ENCODE measurements at places on chromosomes 5 and 9. TPM values are rescaled to one million over a fixed set of nuclear protein-coding genes. Genes with fewer than 3 reads are reported as not detected.

- DNase-seq = no peak
Observed at GRCh38 chr9:68750786-68751185, 45.7 kb downstream of the PIP5K1B start.

The UGCG gene
- 31.0 TPM for polyA plus RNA-seq

- DNase-seq = peak; percentile 73
Observed at GRCh38 chr5:76556511-76557221, 66.5 kb downstream of the F2RL2 start.

GRCh38 chr5:156956321-156956720 is 6.7 kb downstream of the TIMD4 start:
- no peak for DNase-seq

- DNase-seq = no peak
Observed at GRCh38 chr5:112958093-112959088, 18.2 kb upstream of the DCP2 start.

DNA sequence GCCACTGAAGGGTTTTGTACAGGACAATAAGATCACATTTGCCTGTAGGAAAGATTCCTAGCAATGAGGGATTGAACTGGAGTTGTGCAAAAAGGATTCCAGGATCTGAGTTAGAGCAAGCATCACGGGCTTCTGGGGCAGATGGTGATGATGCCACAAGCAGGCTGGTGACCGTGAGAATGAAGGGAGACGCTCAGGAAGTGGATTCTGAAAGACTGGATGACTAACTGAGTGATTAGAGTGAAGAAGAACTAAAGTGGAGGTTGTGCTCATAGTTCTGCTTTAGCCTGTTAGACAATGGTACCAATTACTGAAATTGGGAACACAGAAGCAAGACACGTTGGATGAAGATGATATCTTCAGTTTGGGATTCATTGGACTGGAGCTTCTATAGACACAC is 168.2 kb downstream of the CD180 start:
- no peak for DNase-seq

The CEP120 gene
- 28.5 TPM for polyA plus RNA-seq

DNA sequence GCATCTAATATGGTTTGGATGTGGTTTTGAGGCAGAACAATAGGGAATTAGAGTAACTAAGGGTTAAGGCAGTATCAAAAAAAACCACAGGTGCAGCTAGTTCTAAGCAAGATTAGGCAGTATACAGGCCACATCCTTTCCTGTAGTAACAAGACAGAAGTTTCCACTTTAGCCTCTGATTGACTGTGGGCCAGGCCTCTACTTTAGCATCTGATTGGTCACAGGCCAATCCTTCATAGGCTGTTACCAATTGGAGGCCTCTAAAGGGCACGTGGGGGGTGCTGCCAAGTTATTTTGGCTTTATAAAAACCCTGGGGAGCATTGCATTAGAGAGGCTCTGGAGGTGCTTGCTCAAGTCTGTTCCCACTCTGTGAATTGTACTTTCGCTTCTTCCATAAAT is 144.1 kb upstream of the ST8SIA4 start:
- DNase-seq = no peak

- no peak for DNase-seq
Observed at GRCh38 chr9:80632041-80632440, 1057.3 kb downstream of the TLE1 start.

The MARCHF3 gene
- 63.4 TPM for polyA plus RNA-seq

The GNA14 gene
- not detected for polyA plus RNA-seq

The DAB2 gene
- 2.0 TPM for polyA plus RNA-seq

GRCh38 chr9:121779381-121780117 is 128.1 kb downstream of the DAB2IP start:
- no peak for DNase-seq

GRCh38 chr5:85841653-85842052 is 776.1 kb upstream of the COX7C start:
- no peak for DNase-seq

The DNAJB5 gene
- polyA plus RNA-seq = 0.92 TPM

The STKLD1 gene
- not detected for polyA plus RNA-seq

The PROB1 gene
- polyA plus RNA-seq = 2.0 TPM

The LCN9 gene
- not detected for polyA plus RNA-seq

DNA sequence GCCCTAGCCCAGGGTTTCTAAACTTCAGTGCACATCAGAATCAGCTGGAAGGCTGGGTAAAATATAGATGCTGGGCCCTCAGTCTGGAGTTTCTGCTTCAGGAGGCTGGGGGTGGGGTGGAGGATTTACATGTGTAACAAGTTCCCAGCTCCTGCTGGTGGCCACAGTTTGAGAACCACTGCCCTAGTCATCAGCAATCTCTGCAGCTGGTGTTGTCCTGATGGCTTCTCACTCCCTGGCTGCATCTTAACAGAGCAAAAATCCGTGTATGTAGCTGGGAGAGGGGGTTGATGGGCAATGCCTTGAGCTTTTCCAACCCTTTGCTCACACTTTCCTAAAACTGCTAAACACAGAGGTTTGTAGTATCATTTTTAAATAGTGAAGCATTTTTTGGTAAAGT is 186.0 kb upstream of the KLF9 start:
- DNase-seq = no peak

DNA sequence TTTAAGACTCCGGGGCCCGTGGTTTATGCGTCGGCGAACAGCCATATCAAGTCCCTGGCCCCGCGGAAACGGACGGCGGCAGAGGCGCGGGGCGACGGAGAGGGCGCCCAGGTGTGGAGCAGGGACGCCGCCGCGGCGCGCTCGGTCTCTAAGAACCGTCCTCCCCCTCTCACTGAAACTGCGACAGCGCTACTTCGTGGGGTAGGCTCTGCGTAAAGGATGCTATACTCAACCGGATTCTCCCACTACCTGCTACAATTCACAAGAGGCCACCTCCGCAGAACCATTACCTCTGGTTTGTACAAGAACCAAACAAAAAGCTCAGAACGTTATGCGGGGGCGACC is 404 bp downstream of the MRNIP start:
- DNase-seq = peak; percentile 52

The DMGDH gene
- polyA plus RNA-seq = 0.20 TPM

The ROR2 gene
- polyA plus RNA-seq = not detected

DNA sequence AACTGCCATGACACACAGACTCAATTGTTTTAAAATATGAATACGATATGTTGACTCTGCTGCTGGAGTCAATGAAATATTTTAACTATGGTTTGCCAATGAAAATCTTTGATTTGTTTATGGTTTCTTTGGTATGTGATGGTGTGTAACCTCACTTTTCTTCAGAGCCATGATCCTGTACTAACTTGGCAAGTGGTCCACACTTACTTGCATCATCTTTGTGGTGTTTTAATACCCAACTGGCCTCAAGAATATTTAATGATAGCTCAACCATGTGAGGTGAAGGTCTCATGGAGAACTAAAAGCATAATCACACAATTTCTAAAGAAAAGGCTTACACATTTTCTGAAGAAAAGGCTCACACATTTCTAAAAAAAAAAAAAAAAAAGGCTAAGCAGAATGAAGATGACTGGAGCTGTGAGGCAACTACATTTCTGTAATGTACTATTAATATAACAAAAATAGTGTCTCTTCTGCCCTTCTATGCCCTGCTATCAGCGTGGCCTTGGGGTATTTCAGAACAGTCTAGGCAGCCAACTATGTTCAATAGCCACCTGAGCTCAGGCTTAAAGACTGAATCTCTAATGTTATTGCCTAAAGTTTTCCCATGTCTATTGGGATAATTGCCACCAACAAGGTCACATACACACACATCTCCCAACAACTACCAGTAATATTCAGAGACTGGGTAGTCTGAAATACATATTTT is 395.0 kb downstream of the MLLT3 start:
- DNase-seq = no peak

- DNase-seq = no peak
Observed at GRCh38 chr9:122403381-122404000, 32.7 kb downstream of the PTGS1 start.

DNA sequence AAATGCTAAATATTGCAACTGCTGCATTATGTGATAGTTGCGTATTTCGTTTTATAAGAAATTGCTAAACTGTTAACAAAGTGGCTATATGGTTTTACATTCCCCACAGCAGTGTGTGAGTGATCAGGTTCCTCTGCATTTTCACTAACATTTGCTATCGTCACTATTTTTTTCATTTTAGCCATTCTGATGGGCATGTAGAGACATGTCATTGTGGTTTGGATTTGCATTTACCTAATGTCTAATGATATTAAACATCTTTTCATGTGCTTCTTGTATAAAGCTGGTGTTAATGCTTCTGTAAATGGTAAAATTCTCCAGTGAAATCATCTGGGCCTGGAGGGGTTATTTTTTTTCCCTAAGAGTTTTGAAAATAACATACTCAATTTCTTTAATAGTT is 61.6 kb downstream of the ERCC6L2 start:
- DNase-seq = no peak

DNA sequence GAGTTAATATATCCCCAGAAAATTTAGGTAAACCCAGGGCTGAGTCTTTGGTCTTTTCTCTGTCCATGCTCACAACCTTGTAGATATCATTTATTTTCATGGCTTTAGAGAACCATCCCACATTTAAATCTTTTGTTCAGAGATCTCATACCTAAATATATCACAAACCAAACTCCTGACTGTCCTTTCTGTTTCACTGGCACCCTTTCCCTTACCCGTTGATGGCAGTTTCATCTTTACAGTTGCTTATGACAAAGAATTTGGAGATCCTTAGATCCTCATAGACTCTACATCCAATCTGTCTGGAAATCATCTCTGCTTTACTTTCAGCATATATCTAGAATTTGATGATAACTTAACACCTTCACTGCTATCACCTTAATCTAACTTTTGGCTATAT is 19.2 kb downstream of the RNF180 start:
- DNase-seq = no peak

The NRARP gene
- not detected for polyA plus RNA-seq

The CRB2 gene
- polyA plus RNA-seq = not detected

The MED22 gene
- 28.7 TPM for polyA plus RNA-seq

The ASPN gene
- polyA plus RNA-seq = not detected

DNA sequence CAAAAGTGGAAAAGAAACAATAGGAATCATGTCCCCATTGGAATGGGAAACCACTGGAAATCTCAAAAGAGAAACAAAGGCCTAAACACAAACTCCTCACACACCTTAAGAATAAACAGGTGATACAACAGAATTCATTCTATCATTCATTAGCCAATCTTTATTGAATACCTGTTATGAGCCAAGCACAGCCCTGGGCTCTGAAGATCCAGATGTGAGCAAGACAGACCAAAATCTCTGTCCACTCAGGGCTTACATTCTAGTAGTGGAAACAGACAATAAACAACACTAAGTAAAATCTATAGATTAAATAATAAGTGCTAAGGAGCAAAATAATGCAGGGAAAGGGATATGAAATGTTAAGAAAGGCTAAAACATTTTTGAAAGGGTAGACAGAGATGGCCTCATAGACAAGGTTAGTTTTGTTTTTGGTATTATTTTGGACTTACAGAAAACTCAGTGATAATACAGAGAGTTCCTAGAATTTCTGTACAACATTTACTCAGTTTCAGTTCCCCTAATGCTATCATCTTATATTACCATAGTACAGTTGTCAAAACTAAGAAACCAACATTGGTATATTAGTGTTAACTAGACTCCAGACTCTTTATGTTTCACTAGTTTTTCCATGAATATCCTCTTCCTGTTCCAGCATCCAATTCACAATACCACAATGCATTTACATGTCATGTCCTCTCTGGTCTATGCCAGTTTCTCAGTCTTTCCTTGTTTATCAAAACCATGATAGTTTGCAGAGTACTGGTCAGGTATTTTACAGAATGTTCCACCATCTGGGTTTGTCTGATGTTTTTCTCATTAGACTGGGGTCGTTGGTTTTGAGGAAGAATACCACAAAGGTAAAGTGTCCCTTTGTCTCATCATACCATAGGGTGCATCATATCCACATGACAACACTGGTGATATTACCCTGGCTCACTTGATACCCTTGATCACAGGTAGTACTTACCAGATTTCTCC is 103.7 kb downstream of the SIL1 start:
- DNase-seq = peak; percentile 36

- peak; percentile 54 for DNase-seq
Observed at GRCh38 chr5:68435611-68436010, 220.1 kb downstream of the PIK3R1 start.

DNA sequence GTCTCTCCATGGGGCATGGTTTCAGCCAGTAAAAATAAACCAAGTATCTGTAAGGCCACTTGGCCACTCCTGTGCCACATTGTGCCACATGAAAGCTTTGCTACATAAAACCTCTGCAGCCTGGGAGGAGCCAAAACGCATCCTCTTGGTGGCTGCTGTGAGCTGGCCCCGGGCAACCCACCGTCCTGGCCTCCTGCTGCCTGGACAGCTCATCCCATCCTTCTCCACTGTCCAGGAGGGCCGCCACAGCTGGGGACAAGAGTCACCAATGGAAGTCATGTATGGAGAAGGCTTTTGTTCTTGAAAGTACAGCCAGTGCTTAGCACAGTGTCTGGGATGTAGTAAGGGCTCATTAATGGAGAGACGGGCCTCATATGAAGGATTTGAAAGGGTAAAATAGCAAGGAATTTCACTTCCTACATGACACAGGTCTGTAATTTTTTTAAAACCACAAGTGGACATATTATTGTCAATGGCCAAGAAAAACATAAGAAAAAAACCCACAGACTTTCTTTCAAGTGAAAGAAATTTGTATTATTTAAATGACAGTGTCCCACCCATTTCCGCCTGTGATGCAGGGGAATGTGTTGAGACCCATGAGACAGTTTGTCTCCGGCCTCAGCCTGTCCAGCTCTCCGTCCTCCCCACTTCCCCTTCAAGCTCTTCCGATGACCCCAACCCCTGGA is 6.6 kb downstream of the PTGES start:
- no peak for DNase-seq

GRCh38 chr9:977838-978830 is 1.7 kb downstream of the DMRT3 start:
- DNase-seq = no peak

The RHOBTB3 gene
- not detected for polyA plus RNA-seq

- DNase-seq = peak; percentile 54
Observed at GRCh38 chr5:154228696-154229095, 38.2 kb downstream of the GALNT10 start.

- DNase-seq = no peak
Observed at GRCh38 chr9:5043381-5043780, 58.3 kb downstream of the JAK2 start.

DNA sequence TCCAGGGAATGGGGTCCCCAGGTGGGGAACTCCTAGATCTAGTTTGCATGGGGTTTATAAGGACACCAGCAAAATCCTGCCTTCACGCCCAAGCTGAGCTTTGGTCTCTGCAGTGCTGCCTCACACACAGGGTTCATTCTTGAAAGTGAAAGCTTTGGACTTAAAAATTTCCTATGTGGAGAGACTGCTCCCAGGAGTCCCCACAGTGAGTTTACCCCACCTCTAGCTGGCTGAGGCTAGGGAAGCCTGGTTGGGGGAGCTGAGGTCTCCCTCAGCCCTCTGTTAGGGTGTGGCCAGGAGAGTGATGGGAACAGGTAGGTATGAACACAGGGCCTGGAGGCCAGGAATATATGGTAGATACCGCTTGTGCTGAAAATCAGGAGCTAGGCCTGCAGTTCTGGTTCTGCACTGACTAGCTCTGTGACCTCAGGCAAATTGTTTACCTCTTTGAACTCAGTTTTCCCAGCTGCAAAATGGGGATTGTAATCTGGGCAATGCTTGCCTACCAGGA is 41.5 kb upstream of the LARP1 start:
- DNase-seq = no peak

GRCh38 chr9:130213911-130214761 is 41.9 kb downstream of the NCS1 start:
- no peak for DNase-seq
